ENCODE measurements at places on chromosomes 4 and X.

DNA sequence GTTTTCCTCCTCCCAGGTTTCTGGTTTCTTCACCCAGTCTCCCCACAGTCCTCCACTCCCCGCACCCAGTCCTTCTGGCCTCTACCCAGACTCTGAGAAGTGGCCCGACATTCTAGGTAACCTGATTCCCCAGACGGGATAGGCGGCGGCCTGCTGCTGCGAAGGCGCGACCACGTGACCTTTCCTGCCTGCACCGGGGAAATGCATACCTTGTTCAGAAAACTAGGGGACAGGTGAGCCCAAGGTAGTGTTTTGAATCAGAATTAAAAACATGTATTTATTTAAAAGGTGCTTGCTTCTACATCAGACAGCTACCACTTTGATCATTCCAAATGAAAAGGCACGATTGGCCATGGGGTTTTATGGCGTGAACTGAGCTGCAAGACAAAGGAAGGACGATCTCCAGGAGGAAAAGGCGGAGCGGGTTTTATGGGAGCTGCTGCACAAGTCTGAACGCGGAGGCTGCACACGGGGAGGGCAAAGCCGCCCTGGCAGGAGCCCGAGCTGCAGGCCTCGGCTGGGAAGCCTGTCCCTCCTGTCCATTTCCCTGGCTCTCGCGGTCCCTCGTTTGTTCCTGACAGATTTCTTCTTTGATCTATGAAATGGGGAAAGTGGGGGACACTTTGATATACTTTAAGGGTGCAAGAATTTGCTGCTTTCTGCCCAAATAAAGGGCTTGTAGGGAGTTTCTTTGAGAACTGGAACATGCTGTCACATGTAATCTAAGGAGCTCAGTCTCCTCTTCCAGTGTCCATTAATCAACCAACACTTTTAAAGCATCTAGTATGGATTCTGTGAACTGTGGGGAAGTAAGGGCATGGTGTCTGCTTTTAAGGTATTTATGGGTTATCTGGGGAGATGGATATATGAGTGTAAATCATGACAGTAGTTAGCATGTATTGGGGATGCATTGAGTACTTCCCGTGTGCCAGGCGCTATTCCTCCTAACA, 150.9 kb downstream of the SPRY1 start:
- H3K4me1 ChIP-seq, result peaks cover 3% of the 10 kb centered on the region
- peak overlapping the region; percentile 64 for H3K27ac ChIP-seq
- H3K27me3 ChIP-seq, result no peaks in the 10 kb centered on the region
- H3K4me3 ChIP-seq, result peak overlapping the region; percentile 9

- no peak overlapping the region for H3K27ac ChIP-seq
- no peaks in the 10 kb centered on the region for H3K4me1 ChIP-seq
- no peak for DNase-seq
- H3K27me3 ChIP-seq, result no peaks in the 10 kb centered on the region
- H3K36me3 ChIP-seq, result no peaks in the 10 kb centered on the region
These were observed 310.0 kb upstream of the PCDH10 start for GRCh38 chr4:132839070-132839469.

GRCh38 chrX:20410540-20410939, 143.8 kb upstream of the RPS6KA3 start:
- no peaks in the 10 kb centered on the region for H3K36me3 ChIP-seq
- no peaks in the 10 kb centered on the region for H3K4me1 ChIP-seq
- H3K4me3 ChIP-seq, result no peak overlapping the region
- DNase-seq, result no peak
- H3K27me3 ChIP-seq, result no peaks in the 10 kb centered on the region
- no peak overlapping the region for H3K27ac ChIP-seq

GRCh38 chr4:73170518-73171198, 87.9 kb downstream of the ANKRD17 start:
- peaks cover 4% of the 10 kb centered on the region for H3K36me3 ChIP-seq
- no peak for DNase-seq
- peak overlapping the region; percentile 38 for H3K27ac ChIP-seq
- H3K4me3 ChIP-seq, result no peak overlapping the region

DNA sequence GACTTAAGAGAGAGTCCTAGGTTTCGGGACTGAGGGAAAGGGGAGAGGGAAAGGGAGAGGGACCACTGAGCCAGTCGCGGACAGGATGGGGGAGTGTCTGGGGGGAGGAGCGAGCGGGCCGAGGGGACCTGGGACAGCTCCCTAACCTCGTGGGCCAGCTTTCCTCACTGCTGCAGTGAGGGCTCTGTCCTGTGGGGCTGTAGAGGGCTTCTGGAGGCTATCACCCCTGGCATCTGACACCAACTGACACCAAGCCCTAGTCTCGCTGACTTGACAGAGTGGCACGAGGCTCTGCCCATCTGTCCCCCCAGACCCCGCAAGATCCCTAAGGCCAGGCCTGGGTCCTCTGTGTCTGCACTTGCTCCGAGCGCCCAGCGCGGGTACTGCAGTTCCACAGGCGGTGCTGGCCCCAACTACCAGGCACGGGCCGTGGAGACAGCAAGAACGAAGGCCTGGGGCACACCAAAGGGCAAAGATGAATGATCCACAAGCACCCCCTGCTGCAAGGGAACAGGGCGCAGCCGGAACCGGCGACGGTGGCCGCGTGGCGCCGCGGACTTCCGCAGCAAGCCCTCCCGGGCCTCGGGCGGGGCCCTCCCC, 465 bp downstream of the HAUS7 start:
- peak overlapping the region; percentile 54 for H3K4me3 ChIP-seq
- peaks cover 46% of the 10 kb centered on the region for H3K4me1 ChIP-seq
- H3K36me3 ChIP-seq, result no peaks in the 10 kb centered on the region
- DNase-seq, result no peak
- no peaks in the 10 kb centered on the region for H3K27me3 ChIP-seq

GRCh38 chr4:107862658-107863057, 37.9 kb downstream of the SGMS2 start:
- no peaks in the 10 kb centered on the region for H3K36me3 ChIP-seq
- H3K4me1 ChIP-seq, result peaks cover 8% of the 10 kb centered on the region
- H3K27me3 ChIP-seq, result no peaks in the 10 kb centered on the region
- no peak for DNase-seq
- no peak overlapping the region for H3K4me3 ChIP-seq

DNA sequence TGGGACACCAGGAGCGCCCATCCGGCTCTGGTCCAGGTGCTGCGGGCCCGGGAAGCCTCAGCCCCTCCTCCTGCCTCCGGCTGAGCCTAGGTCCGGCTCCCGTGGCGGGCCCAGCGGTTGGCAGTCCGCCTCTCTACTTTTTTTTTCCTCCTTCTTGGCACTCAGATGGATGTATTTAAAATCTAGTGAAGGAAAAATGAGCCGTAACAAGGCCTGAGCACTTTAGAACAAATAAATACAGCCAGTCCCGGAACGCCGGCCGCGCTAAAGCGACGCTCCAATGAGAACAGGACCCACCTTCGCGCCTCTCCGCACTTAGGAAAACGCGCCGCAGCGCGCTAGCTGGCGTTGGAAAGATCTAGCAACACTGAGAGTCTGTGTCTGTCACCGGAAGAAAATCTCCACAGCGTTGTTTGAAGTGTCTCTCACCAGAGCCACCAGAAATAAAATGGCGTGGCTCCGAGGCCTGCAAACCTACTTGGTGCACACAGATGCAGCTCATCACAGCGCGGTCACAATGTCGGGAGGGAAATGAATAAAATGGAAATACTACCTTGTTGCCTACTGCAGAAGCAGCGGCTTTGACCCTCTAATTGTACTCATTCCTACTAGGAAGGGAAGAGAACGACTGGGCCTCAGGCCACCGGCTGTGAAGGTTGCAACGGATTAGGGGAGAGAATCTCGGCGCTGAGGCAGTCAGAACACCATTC, 4.7 kb downstream of the NEUROG2 start:
- no peak overlapping the region for H3K4me3 ChIP-seq
- DNase-seq, result no peak
- H3K27me3 ChIP-seq, result peaks cover 48% of the 10 kb centered on the region

GRCh38 chr4:2450394-2451035, 18.4 kb upstream of the RNF4 start:
- H3K4me1 ChIP-seq, result no peaks in the 10 kb centered on the region
- H3K4me3 ChIP-seq, result no peak overlapping the region
- H3K36me3 ChIP-seq, result no peaks in the 10 kb centered on the region
- no peak overlapping the region for H3K27ac ChIP-seq
- H3K27me3 ChIP-seq, result no peaks in the 10 kb centered on the region

DNA sequence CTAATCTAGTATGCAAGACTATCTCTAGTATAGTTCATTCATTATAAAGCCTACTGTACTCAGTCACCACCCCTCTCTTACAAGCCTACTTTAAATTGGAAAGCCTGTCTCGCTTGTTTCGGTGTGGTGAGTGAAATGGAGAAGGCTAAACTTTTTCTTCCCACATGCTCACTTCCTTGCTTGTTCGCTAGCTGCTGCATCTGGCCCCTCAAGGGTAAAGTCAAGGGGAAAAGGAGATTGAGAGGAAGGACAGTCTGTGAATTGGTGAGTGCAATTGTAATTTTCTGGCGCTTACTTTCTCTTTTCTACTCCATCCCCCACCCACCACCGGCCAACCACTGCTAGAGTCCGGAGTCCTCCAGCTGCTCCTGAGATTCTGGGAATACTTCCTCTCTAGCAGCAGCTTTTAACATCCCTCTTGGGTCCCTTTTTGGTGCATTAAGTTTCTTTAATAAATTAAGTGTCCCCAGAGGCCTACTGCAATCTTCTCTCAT, 12.1 kb upstream of the ARAP2 start:
- no peak for DNase-seq
- no peaks in the 10 kb centered on the region for H3K27me3 ChIP-seq
- H3K4me1 ChIP-seq, result no peaks in the 10 kb centered on the region
- H3K27ac ChIP-seq, result no peak overlapping the region
- no peak overlapping the region for H3K4me3 ChIP-seq
- no peaks in the 10 kb centered on the region for H3K36me3 ChIP-seq

DNA sequence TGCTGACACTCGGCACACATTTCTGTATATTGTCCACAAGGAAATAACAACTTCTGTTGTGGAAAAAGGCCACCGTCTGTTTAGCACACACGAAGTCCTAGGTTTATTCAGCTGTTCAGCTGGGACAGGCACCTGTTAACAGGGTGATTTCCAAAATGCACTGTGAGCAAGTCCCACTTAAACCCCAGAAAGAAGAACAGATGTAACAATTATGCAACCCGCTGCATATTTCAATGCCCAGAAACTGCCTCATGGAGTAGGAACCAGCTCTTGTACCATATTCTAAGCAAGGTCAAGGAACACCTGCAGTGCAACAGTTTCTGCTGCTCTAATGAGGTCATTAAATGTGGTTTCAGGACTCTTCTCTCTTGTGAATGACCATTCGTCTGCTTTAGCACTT, 77.1 kb downstream of the GEMIN8 start:
- no peaks in the 10 kb centered on the region for H3K36me3 ChIP-seq
- no peak overlapping the region for H3K4me3 ChIP-seq
- no peak for DNase-seq
- H3K27me3 ChIP-seq, result no peaks in the 10 kb centered on the region

GRCh38 chrX:152614791-152615190, 22.9 kb upstream of the GABRQ start:
- no peak overlapping the region for H3K4me3 ChIP-seq
- DNase-seq, result no peak
- no peaks in the 10 kb centered on the region for H3K27me3 ChIP-seq
- H3K4me1 ChIP-seq, result no peaks in the 10 kb centered on the region

DNA sequence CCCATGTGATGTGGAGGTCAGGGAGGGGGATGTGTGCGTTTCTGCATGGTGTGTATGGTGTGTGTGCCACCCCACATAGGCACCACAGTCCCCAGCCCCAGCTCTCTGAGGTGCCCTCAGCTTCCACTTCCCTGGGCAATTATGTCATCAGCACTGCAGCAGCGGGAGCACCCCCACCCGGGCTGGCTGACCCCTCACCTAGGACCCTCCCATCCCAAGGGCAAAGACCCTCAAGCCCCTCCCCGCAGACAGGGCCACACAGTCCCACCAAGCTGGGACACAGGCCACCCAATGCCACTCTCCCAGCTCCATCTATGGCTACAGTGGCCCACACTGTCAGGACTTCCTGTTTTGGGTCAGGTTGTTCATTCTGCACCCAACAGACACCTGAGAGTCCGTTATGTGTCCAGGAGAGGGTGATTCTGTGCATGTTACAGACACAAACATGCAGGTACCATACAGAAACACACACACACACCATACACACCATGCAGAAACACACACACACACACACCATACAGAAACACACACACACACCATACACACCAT, 75.2 kb downstream of the JAKMIP1 start:
- DNase-seq, result no peak
- H3K4me1 ChIP-seq, result no peaks in the 10 kb centered on the region
- no peaks in the 10 kb centered on the region for H3K27me3 ChIP-seq
- H3K36me3 ChIP-seq, result no peaks in the 10 kb centered on the region

GRCh38 chr4:129346734-129347133, 250.8 kb downstream of the C4orf33 start:
- no peaks in the 10 kb centered on the region for H3K36me3 ChIP-seq
- H3K4me1 ChIP-seq, result peaks cover 29% of the 10 kb centered on the region
- no peak overlapping the region for H3K4me3 ChIP-seq
- no peak overlapping the region for H3K27ac ChIP-seq
- DNase-seq, result no peak

DNA sequence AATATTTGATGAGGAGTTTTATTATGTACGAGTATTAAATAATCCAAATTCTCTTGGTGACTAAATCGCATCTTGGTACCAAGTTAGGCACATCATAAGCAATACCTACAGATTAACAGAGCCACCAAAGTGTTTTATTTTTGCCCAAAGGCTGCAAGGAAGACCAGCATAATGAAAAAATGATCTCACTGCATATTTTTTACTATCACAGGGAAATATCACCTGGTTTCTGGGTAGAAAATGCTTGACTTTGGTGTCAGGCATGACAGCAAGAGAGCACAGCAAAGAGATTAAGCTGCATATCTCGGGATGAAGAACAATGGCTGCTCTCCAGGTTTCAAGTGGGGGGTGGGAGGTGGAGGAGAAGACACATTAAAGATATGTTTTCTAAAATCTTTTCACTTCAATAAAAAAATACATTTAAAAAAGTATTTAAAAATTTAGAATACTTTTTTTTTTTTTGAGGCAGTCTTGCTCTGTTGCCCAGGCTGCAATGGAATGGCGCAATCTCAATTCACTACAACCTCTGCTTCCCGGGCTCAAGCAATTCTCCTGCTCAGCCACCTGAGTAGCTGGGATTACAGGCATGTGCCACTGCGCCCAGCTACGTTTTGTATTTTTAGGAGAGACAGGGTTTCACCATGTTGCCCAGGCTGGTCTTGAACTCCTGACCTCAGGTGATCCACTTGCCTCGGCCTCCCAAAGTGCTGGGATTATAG, 86.1 kb downstream of the FRYL start:
- no peaks in the 10 kb centered on the region for H3K27me3 ChIP-seq
- no peak overlapping the region for H3K27ac ChIP-seq
- H3K36me3 ChIP-seq, result no peaks in the 10 kb centered on the region
- H3K4me1 ChIP-seq, result no peaks in the 10 kb centered on the region
- H3K4me3 ChIP-seq, result no peak overlapping the region

- no peak overlapping the region for H3K27ac ChIP-seq
- H3K27me3 ChIP-seq, result no peaks in the 10 kb centered on the region
- H3K4me1 ChIP-seq, result peaks cover 32% of the 10 kb centered on the region
- no peak for DNase-seq
- no peaks in the 10 kb centered on the region for H3K36me3 ChIP-seq
These were observed 107.7 kb upstream of the TLR2 start for GRCh38 chr4:153576443-153576774.

- no peak overlapping the region for H3K4me3 ChIP-seq
- H3K4me1 ChIP-seq, result no peaks in the 10 kb centered on the region
- DNase-seq, result no peak
- no peaks in the 10 kb centered on the region for H3K27me3 ChIP-seq
- H3K36me3 ChIP-seq, result no peaks in the 10 kb centered on the region
These were observed 107.6 kb upstream of the FAM9C start for GRCh38 chrX:13151828-13152517.

GRCh38 chr4:143616771-143617170, 83.7 kb downstream of the FREM3 start:
- H3K4me3 ChIP-seq, result no peak overlapping the region
- H3K36me3 ChIP-seq, result no peaks in the 10 kb centered on the region
- H3K27me3 ChIP-seq, result no peaks in the 10 kb centered on the region
- H3K4me1 ChIP-seq, result no peaks in the 10 kb centered on the region
- no peak overlapping the region for H3K27ac ChIP-seq
- no peak for DNase-seq

Measured in esophagus squamous epithelium (tissue), 5 donors.